ENCODE measurements at places on chromosomes 6 and 20.

- no peak for DNase-seq
Measured at GRCh38 chr20:59836767-59837166, 96.7 kb downstream of the SYCP2 start.

- no peak for DNase-seq
Measured at GRCh38 chr20:25270829-25271251, 23.0 kb downstream of the PYGB start.

- no peak for DNase-seq
Measured at GRCh38 chr20:48703107-48703506, 124.7 kb downstream of the PREX1 start.

GRCh38 chr6:28258877-28259777 lies at the start of gene NKAPL:
Gene NKAPL (plus strand): TSS chr6:28259297. CDS start chr6:28259372, 75 bp downstream.
- no peak for DNase-seq

DNA sequence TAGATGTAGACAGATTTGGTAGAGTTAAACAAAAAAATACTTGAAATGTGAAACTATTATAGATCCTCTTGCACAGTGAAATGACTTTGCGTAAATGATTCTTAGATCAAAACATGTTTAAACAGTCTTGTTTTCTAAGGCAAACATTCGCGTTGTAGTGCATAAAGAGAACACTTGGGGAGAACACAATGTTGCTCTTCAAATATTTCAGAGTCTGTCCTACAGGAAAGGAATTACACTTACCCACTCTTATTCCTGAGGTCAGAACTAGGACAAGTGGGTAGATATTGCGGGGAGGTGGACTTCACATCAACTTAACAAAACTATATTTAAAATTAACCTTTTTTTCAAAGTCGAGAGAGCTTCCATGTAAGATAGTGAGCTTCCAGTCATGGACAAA lies 183.5 kb upstream of the PCSK2 start:
- no peak for DNase-seq

DNA sequence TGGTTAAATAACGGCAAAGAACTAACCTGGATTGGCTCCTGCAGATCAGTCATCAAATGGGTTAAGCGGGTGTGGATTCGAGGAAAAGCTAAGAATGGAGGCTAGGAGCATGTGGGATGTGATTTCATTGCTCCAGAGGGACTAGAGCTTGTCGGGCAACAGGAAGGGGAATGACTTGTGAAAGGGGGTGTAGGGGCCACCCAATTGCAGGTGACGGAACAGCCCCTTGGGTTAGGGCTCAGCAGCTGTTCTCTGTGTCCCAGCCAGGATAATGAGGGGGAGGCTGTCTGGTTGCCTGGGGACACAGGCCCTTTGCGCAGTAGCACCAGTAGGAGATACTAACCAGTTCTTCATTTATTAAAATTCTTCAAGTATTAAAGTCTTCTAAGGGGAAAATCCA lies 25.0 kb upstream of the MRPS18A start:
- no peak for DNase-seq

GRCh38 chr6:8279041-8279805 lies 156.1 kb downstream of the SLC35B3 start:
- no peak for DNase-seq

DNA sequence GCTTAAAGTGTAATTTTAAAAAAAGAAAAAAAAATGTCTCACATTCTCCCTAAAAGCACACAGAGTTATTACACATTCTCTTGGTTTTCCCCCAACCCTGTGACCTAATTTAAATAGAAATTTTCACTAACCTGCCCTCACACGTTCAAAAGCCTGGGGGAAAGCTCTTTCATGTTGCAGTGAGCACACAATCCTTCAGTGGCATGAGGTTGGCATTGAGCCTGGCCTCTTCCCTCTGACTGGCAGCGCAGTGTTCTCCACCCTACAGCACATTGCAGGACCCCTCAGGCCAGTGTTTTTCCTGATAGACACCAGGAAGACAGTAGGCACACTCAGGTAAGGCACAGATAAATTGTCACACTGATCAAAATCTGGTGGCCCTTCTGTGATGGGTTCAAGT lies 34.1 kb downstream of the TNFRSF21 start:
- DNase-seq, result no peak

GRCh38 chr20:47543006-47543431 lies 41.3 kb downstream of the NCOA3 start:
- no peak for DNase-seq

- peak; percentile 46 for DNase-seq
Measured at GRCh38 chr6:163356324-163356723, 58.2 kb upstream of the QKI start.

GRCh38 chr20:21944227-21944626 lies 238.8 kb downstream of the PAX1 start:
- no peak for DNase-seq

- no peak for DNase-seq
Measured at GRCh38 chr20:44596876-44597275, 14.5 kb downstream of the PKIG start.

DNA sequence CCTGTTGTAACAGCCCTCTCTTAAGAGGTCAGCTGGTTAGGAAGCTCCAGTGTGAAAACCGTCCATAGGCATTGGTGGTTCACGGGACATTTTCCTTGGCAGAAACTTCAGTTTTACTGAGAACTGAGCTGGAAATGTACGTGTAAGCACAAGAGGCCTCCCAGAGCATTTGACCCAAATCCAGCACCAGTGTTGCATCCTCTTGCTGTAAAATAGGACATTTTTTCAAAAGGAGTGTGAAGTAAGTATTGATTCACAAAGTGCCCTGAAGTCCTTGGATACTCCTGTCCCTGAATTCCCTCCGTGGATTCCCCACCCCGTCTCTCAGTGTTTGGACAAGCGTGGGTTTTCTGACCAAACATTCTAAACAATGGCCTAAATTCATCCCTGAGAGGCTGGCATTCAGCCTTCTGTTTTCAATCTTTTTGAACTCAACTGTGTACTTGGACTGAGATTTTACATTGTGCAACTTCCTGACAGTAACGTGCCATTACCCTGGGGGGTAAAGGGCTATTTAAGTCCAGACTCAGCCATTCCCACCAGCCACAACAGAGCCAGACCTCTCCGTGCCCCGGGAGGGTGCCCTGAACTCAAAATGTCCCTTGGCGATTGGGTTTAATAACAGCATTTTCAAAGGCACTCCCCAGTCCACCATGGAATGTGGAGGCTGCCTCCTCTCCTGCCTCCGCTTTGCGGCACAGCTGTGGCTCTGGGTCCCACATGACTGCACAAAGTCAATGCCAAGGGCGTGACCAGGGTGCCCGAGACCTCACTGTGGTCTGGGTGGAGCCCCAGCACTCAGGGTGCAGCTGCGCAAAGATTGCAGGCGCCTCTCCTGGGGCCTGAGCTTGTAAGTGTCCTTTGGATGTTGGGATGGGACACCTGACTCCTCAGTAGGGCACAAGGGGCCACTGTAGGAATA lies 92.7 kb upstream of the AFDN start:
- peak; percentile 56 for DNase-seq

DNA sequence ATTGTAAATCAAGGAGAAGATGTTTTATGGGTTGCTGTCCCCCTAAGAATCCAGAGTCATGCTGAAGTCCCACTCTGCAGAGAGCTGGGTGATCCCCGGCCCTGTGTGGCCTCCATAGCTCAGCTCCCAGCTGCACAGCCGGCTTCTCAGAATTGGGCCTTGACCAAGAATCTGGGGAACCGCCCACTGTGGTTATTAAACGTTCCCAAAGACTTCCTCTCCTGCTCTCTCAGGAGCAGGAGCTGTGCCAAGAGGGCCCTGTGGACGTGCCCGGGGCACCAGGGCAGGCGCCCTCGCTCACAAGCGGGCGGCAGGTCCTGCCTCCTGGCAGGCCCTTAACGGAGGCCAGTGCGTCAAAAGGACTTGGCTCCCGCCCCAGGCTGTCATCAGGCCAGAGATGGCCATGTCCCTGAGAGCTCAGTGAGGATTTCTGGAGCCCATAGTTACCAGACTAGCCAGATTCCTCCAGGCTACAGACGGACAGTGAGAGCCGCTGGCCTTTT lies 30.4 kb downstream of the ZC3H12D start:
- peak; percentile 68 for DNase-seq

GRCh38 chr20:8631271-8631670 lies 437.6 kb upstream of the PLCB4 start:
- peak; percentile 81 for DNase-seq

- DNase-seq, result no peak
Measured at GRCh38 chr6:142934599-142934998, 10.4 kb downstream of the HIVEP2 start.

DNA sequence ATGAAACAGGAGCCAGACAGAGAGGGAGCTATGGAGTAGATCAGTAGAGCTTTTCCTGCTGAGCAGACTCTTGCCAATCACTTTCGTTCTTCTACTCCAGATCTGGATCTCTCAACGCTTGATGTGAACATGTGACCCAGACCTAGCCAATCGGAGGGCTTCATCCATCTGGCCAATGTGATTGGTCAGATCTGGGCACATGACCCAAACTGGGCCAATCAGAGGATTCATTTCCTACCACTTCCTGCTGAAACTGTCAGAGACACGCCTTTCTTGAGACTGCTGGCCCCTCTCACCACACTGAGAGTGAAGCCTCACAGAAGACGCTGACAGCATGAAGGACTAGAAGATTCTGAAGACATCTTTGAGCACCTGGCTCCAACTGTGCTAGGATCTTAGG lies 44.2 kb upstream of the ZMYND8 start:
- DNase-seq, result no peak

DNA sequence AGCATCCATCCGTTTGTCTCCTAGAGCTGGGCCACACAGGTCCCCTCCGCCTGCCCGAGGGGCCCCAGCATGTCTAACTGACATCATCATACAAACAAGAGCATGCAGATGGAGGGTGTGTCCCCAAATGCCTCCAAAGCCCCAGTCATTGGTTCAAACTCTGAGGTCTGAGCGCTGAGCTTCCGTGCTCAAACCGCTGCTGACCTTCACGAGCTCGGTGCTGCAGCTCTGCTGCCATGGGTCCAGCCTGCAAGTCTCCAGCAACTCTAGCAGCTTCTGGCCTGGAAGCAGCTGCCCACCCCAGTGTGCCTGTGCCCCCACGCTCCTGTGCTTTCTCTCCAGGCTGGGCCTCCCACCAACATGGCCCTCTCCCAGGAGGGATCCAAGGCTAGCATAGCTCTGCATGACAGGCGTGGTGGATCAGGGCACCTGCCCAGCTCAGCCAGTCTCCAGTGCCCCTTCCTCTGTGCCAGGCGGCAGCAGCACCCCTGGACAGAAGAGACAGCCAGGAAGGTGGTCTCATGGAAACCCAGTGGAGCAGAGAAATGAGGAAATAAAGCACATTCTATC lies 131.6 kb upstream of the PMEPA1 start:
- no peak for DNase-seq

DNA sequence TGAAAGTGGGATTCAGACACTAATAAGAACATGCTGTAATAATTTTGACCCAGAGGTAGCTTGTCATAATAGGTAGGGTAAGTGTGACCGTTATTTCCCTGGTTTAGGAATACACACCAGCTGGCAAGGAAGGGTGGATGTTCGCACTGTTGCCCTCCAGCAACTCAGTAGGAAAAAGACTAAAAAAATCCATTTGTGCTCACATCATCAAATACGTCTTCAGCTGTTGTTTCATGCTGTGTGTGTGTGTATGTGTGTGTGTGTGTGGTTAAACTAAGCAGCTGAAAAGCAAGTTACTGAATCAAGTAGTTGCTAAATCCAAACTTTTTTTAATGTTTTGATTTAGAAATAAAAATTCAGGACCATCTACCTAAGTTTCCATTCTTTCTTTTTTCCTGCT lies 218.7 kb downstream of the TRDN start:
- DNase-seq, result no peak

GRCh38 chr6:116369964-116370759 lies 585 bp upstream of the DSE start:
- DNase-seq, result no peak

DNA sequence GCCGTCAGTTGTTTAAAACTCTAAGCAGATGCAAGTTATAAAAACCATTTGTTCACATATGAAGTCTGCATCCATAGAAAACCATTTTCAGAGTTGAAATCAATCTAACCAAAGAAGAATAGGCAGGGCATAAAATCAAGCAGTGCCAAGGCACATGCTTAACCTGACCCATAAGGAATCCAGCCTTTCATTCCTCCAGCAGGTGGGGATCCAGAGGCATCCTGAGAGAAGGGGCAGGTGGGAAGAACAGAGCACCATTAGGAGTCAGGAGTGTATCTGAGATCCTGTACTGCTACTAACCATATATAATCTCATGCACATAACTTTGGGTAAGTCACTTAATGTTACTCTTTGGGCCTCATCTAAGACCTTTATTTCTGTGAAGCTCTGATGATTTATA lies 29.4 kb upstream of the FOXO3 start:
- no peak for DNase-seq

DNA sequence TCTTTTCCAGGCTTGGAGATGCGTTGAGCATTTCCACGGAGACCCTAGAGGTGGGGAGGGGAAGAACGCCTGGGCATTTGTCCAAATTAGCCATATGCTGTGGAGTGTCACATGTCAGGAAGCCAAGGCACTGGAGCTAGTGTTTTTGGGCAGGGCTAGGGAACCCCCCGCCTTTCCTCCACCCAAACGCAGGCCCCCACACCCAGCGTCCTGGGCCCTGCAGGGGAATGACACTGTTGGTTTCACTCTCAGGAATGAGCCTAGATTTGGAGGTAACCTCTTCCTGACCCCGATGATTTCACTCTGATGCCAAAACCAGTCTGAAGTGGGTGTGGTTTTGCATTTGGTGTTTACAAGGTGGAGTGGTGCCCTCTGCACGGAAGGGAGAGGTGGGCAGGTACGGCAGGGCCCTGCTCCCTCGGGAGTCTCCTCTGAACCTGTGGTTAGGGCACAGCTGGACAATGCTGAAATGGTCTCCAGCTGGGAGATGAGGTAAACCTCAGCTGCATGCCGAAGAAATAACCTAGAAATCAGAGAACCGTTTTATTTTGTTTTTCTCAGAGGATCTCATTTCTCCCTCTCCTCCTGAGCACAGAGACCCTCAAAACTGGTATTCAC lies 29.5 kb downstream of the MTHFD1L start:
- peak; percentile 43 for DNase-seq

GRCh38 chr20:1707588-1708449 lies 50.2 kb upstream of the SIRPG start:
- no peak for DNase-seq

- peak; percentile 82 for DNase-seq
Measured at GRCh38 chr6:79269877-79270276, 35.4 kb upstream of the HMGN3 start.

DNA sequence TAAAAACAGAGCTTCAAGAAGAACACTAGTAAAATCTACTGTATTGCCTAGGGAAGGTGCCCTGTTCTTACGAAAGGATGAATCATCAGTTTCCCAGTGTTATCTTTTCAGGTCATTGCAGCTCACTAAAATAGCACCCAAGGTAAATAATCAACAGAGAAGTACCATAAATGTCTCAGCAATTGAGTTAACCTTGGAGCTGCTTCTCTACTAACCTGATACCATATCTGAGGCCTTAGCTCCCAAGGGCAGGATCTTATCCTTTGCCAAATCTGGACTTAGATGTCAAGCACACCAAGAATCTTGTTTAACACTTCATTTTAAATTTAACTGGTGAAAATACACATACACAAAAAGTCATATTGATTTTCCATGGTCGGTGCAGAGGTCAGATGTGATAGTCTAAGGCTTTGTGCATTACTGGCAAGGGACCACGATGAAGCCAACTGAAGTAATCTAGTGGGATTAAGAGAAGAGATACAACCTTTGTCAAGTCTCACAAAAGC lies 81.5 kb downstream of the EDN1 start:
- no peak for DNase-seq

All from astrocyte of the cerebellum (primary cell).